ENCODE measurements at places on chromosomes 11 and 22.

DNA sequence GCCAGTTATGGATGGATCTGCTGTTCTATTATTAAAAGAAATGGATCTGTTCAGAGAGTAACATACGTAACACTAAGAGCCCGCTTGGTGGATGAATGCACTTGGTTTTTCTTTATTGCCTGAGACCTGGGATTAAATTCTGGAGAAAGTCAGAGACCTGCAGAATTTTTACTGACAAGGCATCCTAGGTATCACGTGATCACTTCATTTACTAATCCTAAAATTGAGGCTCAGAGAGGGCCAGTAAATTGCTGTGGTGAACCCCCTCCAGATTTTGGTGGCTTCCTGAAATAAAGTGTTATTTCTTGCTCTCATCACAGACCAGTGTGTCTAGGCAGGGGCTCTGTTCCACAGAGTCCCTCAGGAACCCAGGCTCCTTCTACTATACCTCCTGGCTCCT is 187.9 kb upstream of the LARGE1 start:
- no peak for ATAC-seq

GRCh38 chr11:46671958-46672315 is 28.5 kb downstream of the ARHGAP1 start:
- no peak for ATAC-seq

DNA sequence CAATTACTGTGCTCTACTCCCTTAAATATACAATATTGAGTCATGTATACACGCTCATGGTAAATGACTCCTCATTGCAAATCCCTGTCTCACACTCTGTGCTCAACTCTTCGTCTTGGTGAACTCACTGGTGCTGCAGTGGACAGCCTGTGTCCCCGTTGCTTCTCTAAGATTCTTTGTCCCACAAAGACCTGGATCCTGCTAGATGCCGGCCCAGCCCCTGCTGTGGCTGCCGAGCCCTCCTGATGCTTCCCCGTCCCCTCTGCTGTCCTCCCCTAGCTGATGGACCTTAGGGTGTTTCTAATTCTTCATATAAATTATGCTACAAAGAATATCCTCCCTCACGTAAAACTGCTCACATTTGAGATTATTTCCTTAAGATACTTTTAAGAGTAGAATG is 5.5 kb downstream of the APOL2 start:
- no peak for ATAC-seq

DNA sequence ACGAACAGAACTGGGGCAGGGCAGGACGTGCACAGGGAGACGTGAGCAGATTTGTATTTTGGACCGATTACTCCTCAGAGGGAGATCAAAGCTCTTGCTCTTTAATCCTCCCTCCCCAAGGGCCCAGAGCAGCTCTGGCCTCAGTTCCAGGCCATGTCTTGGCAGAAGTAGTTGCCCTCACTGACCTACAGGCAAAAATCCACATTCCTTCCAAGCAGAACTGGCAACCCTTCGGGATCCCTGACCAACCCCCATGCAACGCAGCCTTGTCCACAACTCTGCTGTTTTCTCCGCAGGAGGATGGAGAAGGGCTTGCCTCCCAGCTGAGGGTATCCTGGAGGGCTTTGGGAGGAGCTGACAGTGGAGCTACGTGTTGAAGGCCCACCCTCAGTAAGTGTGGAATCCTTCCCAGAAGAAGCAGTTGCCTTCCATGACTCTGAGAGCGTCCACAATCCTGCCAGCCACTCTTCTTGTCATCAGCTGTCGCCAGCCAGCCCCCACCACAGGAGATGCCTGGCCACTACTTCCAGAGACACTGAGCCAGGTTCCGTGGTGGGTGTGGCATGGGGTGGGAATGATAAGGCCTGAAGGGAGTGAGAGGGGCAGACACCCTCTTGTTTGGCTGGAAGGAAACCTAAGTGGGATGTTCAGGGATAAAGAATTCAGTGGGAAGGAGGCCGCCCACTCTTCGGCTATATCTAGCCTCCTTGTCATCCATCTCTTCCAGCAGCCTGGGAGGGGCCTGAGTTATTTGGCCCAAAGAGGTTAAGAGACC is 68.1 kb downstream of the PDE2A start:
- no peak for ATAC-seq

- ATAC-seq, result no peak
These were observed 39.1 kb downstream of the TCIRG1 start for GRCh38 chr11:68077617-68078582.

GRCh38 chr11:65571940-65572339 is 398 bp upstream of the FAM89B start:
- no peak for ATAC-seq

DNA sequence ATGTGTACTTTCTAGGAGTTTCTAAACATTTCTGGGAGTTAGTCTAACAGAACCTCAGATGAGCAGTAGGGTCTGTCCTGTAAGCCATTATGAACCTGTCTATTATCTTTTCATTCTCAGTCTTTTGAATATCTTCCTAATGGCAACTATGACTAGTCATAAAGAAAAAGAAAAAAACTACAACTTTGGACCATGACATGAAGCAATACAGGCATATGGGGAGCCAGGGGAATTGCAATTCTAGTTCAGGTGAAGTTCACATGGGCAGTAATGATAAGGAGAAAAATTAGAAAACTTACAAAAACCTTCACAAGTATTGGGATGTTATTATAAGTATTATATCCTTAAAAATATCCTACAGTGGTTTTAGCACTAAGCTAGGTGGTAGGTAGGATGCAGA is 649.0 kb upstream of the ANO5 start:
- ATAC-seq, result no peak

DNA sequence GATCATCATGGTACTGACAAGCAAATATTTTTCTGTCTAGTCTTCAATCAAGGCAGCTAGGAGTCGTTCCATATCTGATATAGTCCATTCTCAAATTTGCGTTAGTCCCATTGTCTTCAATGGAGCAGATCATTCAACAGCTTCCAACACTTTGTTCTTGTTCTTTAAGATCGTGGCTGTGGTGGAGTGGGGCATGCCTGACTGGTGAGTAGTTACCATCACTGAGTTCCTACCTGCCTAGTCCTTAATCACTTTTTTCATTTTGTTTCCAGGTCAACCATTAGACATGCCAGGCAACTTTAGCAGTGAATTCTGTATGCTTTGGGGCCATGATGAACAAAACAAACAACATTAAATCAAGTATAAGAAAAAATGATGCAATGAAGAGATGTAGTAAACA is 693.1 kb upstream of the KIRREL3 start:
- no peak for ATAC-seq

DNA sequence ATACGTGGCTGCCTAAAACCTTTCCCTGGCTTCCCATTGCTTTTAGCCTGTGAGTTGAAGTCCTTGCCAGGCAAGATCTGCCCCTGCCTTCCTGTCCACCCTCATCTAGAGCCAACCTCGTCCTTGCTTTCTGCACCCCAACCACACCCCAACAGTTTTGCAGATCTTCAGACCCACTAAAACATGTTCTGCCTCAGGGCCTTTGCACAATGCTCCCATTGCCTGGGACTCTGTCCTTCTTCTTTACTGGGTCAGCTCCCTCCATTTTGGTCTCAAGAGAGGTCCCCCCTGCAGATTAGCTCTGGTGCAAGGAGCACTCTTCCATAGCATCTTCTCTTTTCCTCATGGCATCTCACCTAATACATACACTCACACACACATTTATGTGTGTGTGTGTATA is 8.4 kb upstream of the ANAPC15 start:
- ATAC-seq, result no peak

DNA sequence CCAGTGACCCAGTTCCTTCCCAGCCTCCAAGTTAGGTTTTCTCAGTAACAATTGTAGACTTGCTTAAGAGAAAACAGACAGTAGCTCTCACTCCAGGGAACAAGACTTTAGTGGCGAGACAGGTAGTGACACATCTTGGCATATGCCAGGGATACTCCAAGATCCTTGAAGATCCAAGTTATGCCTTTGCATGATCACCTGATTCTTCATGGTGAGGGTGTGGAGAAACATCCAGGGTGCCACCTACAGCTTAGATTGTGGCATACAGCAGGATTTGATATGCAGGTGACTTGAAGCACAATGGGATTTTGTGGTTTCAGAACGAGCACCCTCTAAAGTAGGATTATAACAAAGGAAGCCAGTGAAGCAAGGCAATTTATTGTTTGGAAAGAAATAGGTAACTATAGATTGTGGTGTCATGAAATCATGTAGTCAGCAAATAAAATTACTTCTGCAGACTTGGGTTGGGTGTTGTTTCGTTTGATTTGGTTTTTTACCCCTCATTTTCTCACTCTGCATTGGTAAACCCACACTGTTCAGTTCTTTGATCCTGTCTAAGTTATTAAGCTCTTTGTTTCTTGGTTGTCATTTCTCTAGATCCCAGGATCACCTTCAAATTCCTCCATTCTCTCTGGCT is 9.2 kb downstream of the POU2AF3 start:
- no peak for ATAC-seq

- no peak for ATAC-seq
These were observed at the start of gene SCARF2 for GRCh38 chr22:20437613-20438426. Gene SCARF2 (minus strand): TSS chr22:20437825. CDS start chr22:20437754, 71 bp downstream.

GRCh38 chr11:71449596-71449995 is 1.4 kb upstream of the DHCR7 start:
- no peak for ATAC-seq
